Naive thymus-derived CD8-positive, alpha-beta T cell (primary cell): ENCODE measurements at places on chromosomes 16 and 17.

GRCh38 chr17:42484304-42484703 lies 25.6 kb downstream of the ATP6V0A1 start:
- DNase-seq, result peak; percentile 82

DNA sequence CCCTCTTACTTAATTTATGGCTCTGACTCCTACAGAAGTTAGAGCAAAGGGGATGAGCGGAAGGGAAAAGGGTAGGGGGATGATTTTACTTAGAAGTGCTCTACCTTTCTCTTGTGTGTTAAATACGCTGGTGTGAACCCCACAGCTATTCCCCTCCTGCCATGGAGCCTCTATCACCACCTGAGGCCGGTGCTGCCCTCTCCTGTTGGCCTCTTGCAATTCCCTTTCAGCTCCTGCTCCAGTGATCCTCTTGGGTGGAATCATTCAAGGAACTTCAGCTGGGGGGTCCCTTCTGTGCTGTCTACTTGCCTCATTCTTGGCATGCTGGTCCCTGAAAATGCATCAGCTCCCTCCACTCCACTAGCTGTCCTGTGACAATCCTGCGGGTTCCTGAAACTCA lies 41.8 kb upstream of the CDH8 start:
- no peak for DNase-seq

DNA sequence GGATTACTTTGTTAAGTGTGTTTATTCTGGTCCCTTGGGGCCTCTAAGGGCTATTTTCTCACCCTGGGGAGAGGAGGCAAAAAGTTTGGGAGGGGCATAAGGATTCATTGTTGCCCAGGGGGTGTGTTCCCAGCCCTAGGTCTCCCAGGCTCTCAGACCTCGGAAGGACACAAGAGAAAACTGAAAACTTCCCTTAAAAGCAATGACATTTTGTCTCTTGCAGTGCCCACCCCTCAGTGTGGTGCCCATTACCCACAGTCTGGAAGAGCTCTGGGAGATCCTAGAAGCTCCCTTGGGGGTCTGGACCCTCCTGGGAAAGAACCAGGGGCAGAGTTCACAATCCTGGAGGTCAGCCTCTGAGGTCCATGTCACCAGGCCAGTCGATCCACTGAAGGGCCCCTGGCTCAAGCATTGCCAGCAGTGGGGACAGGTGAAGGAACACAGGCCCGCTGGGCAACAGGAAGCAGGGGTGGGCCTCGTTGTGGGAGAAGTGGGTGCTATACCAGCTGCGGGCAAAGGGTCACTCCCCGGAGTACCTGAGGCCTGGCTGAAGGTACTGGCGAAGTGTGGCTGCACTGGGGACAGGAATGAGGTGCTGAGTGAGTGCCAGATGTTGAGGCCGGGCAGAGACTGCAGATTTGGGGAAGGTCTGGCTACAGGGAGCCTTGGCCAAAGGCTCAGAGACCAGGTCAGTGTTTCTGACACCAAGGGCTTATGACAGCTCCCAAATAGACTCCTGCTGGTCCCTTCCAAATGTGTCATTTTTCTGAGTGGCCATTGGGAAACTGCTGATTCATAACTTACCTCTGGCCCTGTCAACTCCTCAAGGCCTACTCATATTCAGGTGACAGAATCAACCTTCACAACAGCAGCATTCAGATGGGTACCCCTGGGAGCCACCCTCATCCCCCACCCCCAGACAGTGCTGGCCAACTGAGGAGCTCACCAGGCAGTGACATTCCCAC lies 4.6 kb upstream of the ZNF747 start:
- DNase-seq, result no peak

DNA sequence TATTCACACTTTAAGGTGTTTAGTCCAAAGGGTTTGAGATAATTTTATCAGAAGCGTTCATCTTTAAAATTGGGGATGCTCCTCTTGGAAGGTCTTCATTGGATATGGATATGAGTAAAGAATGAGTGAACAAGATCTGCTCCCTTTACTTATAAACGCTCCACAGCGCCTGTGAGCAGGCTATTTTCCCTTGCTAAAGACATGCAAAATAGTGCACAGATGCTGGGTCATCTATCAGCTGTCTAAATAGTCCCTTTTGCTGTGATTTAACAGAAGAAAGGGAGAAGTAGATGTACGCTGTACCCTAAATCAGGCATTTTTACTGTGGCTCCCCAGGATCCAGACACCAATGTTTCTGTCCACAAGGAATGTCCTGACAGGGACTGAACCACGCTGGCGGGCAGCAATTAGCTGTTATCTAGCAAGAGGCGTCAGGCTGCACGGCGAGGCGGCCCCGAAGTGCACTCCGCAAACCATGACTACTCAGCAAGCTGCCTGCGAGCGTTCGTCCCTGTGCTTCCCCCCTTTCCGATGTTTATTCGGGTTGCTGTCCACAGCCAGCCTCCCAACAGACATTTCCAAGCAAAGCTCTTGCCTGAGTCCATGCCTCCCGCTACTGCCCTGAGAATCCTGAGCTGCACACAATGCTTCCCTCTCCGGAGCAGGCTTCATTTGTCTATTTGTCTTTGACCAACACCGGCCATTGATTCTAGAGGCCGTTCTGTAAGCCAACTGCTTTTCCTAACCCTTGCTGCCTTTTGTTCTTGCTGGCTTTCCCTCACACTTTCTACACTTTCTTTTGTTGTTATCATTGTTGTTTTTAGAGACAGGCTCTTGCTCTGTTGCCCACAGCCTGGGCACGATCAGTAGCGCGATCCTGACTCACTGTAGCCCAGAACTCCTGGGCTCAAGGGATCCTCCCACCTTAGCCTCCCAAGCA lies 55.7 kb upstream of the CNEP1R1 start:
- no peak for DNase-seq

DNA sequence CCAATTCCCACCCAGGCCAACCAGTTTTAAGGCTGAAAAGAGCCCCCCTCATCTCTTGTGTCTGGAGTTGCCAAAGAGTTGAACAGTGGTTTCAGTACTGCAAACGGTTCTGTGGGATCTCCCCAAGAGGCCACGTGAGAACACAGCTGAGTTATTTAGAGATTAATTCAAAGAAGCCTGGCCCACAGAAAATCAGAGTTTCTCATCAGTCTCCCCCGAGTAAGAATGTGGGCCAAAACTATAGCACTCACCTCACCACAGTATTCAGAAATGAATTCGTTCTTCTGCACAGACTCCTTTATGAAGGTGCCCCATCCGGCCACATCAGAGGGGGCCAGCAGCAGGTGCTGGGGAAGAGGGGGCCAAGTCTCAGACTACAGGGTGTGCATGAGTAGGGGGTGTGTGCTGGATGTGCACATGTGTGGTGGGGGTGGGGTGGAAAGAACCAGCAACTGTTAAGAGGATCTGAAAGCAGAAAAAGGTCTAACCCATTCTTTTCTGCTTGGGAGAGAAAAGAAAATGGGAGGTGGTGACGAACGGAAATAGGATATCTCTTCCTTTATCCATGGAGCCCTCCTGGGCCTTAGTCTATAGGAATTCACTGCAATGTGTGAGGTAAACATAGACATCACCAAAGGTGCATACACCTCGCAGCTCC lies 22.6 kb downstream of the CNTNAP1 start:
- DNase-seq, result no peak

- DNase-seq, result no peak
Measured at GRCh38 chr17:18261146-18261515, 669 bp downstream of the MIEF2 start.

- DNase-seq, result no peak
Measured at GRCh38 chr17:67171560-67171959, 73.4 kb downstream of the HELZ start.

- DNase-seq, result no peak
Measured at GRCh38 chr17:29021226-29021625, 15.4 kb upstream of the SEZ6 start.

GRCh38 chr17:76993651-76994050 lies 125.4 kb downstream of the MGAT5B start:
- no peak for DNase-seq

- DNase-seq, result peak; percentile 68
Measured at GRCh38 chr17:38706505-38707216, 1.6 kb downstream of the MLLT6 start.

- DNase-seq, result no peak
Measured at GRCh38 chr17:74569020-74570003, 2.0 kb upstream of the CD300H start.

- no peak for DNase-seq
Measured at GRCh38 chr16:66304961-66305360, 61.5 kb upstream of the CDH5 start.

- DNase-seq, result no peak
Measured at GRCh38 chr17:51499897-51500296, 239.6 kb downstream of the UTP18 start.

- DNase-seq, result no peak
Measured at GRCh38 chr17:66654106-66654740, 180.7 kb upstream of the CACNG5 start.

DNA sequence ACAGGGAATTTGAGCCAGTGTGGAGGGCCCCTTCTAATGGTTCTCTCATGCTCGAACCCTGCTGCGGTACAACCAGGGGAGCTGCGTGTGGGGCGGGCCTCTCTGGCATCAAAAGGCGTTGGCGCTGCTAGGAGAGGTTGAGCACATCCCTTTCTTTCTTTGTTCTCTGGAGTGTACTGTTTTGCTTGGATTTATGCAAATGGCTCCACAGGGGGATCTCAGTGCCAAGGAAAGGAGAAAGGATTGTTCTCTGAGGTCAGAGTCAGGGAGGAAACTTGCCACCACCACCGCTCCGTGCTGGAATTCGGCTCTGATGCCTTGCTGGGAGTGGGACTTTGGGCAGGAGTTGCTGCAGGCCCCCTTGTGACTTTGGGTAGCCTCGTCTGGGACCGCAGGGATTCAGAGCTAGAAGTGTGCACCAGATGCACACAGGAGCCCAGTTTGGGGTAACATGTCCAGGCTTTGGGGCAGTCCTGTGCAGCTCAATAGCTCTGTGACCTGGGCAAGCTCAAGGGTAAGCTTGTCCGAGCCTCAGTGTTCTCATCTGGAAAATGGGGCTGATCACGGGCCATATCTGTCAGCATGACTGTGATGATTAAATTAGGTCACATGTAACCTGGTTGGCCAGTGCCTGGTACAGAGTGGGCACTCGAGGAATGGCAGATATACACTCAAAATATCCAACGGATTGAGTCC lies 353.0 kb upstream of the EEF2KMT start:
- DNase-seq, result no peak

DNA sequence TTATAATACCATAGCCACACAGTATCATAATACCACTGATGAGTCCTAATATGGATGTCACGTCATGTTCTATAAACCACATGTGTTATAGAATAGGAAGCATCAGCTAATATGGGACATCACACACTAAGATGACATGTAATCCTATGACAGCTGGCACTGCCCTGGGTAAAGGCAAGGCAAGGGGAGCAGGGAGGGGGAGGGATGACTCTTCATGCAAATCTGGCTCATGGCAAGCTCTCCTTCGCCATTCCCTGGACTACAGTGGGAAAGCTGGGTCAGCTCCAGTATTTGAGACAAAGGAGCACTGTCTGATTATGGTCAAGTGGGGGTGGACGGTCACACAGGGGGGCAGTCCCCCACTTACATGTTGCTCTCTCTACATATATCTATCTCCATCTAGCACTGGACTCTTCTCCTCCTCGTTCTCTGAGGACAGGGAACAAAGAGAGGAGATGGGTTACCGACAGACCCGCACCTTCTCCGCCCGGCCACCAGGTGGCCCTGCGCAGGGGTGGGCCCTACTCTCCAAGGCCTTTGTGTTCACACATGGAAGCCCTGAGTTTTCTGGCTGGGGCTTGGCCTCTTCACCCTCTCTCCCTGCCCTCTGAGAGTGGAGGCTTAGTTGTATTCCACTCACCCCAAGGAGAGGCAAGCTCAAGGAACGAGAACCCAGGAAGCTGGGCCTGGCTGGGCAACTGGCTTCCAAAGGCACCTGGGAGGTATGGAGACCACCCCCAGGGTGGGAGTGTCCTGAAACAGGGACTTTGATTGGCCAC lies 23.4 kb upstream of the MPO start:
- DNase-seq, result peak; percentile 70

GRCh38 chr16:47787696-47788095 lies 326.6 kb downstream of the PHKB start:
- DNase-seq, result no peak

- no peak for DNase-seq
Measured at GRCh38 chr16:66400503-66401380, 26.4 kb upstream of the BEAN1 start.

DNA sequence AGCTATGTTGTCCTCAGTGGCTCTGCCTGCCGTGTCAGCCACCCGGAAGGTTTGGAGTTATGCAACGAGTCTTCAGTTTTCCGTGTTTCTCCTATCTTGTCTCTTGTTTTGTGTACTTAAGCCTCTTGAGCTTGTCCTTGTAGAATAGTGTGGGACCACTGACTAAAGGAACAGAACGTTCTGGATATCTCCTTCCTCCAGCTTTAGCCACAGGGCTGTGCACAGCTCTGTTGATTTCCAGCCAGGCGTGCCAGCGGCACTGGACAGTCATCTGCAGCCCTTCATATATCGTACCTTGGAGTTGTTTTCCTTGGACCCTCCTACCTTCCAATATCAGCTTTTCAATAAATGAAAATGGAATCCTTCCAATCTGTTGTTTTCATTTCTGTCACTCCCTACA lies 39.8 kb downstream of the TMEM11 start:
- no peak for DNase-seq

- DNase-seq, result no peak
Measured at GRCh38 chr17:66753126-66753920, 81.6 kb upstream of the CACNG5 start.

GRCh38 chr17:9195961-9196670 lies 174.8 kb downstream of the NTN1 start:
- no peak for DNase-seq

DNA sequence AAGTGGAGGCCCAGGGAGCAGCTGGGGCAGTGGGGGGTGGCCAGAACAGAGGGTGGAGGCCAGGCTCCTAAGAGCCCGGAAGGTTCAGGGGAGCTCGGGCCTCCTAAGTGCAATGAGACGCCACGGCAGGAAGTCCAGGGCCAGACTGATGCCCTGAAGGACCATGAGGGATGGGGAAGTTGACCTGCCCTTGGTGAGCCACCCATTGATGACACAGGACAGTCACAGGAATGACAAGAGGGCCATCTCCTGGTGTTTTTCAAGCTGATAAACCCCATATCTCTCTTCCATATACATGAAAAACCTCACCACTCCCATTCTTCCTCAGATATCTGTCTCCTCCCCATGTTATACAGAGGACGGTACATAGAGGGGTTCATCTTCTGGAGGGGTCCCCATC lies 5.8 kb upstream of the MRPL58 start:
- DNase-seq, result no peak

- DNase-seq, result peak; percentile 32
Measured at GRCh38 chr16:22264786-22265185, 32.4 kb upstream of the POLR3E start.

GRCh38 chr16:57530104-57530521 lies 6.3 kb downstream of the CCDC102A start:
- peak; percentile 57 for DNase-seq
